Natural killer cell treated with Interleukin-12 subunit alpha and Interleukin-12 subunit beta and Interleukin-15 and Interleukin-18, amount 100 ng/mL, for 72 hours (primary cell): ENCODE measurements at places on chromosomes 4 and X.

DNA sequence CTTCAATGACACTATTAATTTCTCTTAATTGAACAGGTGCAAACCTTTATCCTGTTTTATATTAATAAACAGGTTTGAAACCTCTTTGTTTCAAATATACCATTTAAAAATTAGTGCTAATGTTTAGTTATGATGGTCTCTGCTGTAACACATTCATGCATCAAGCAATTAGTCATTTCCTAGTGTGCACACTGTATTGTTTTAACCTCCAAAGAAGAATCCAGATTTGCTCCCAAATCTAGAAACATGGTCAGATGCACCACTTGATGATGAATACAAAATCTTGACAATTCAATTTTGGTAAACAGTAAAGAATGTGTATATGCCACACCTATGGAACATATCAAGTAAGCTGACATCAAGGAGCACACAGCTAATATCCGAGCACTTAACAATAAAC, 157.1 kb downstream of the TRIML1 start:
- peaks cover 5% of the 10 kb centered on the region for H3K36me3 ChIP-seq
- no peaks in the 10 kb centered on the region for H3K4me1 ChIP-seq
- no peak overlapping the region for H3K4me3 ChIP-seq

DNA sequence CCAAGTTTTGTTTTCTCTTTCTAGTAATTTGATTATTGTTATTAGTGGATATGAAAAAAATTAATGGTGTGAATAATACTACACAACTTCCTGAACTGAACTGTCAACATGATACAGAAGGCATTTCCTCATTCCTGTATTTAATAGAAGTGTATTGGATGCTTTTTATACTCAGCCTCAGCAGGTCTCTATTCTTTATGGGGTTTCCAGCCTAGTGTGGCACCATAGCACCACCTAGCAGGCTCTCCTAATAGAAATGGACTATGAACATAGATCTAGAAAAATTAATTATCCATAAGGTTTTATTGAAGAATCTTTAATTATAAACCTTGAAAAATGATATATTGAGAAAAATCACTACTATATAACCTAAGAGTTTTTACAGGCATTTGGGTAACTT, 52.4 kb downstream of the GLRB start:
- H3K4me3 ChIP-seq = no peak overlapping the region
- H3K27me3 ChIP-seq = no peaks in the 10 kb centered on the region
- no peaks in the 10 kb centered on the region for H3K4me1 ChIP-seq
- H3K27ac ChIP-seq = no peak overlapping the region
- no peaks in the 10 kb centered on the region for H3K36me3 ChIP-seq

DNA sequence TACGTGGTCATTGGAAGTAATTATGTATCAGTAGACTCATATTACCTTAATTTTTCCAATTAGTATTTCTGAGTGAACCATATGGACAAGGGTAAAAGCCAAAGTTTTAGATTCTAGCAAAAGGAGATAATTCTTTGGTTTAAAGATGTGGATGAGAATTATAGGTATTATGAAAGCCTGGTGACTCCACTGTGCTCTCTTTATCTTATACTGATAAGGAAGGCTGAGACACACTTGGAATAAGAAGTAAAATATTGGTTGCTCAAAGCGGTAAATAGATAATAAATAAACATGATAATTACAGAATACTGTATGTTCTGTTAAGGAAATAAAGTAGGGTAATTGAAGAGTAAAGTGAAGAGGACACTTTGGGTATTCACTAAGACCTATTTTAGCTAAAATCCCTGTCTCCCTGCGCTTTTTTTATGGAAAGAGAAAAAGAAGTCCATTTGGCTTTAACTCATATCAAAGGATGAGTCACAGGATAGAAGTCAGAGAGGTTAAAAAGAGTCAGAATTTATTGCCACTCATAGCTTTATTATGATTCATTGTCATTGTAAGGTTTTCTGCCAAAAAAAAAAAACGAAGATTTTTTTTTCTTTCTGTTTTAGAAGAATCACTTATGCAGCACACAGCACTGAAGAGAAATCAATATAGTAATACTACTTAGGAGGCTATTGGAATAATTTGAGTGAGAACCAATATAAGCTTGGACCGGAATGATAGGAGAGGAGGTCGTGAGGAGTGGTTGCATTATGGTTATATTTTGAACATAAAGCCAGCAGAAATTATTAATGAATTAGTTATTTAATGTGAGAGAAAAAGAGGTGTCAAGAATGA, 2463.1 kb downstream of the ARAP2 start:
- no peaks in the 10 kb centered on the region for H3K4me1 ChIP-seq
- H3K27ac ChIP-seq = no peak overlapping the region
- no peak for DNase-seq
- H3K4me3 ChIP-seq = no peak overlapping the region
- H3K36me3 ChIP-seq = no peaks in the 10 kb centered on the region
- H3K27me3 ChIP-seq = no peaks in the 10 kb centered on the region

GRCh38 chr4:87060957-87061356, 126.1 kb downstream of the AFF1 start:
- no peaks in the 10 kb centered on the region for H3K27me3 ChIP-seq
- H3K36me3 ChIP-seq = peaks cover 4% of the 10 kb centered on the region
- H3K27ac ChIP-seq = no peak overlapping the region

DNA sequence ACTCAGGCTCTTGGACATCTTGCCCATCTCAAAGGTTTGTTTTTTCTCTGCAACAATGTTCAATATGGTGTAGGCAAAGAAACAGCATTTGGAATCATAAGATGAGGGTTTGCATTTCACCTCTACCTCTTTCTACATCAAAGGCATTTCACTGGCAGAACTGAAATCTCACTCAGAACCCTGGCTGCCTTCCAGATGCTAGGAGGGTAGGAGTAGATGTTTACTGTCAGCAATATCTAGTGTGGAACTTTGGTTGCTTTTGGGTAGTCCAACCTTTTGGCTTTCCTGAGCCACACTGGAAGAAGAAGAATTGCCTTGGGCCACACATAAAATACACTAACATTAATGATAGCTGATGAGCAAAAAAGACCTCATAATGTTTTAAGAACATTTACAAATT, 297.0 kb upstream of the KLF3 start:
- H3K4me3 ChIP-seq = no peak overlapping the region
- no peak overlapping the region for H3K27ac ChIP-seq

GRCh38 chrX:43087830-43088229, 309.9 kb upstream of the PPP1R2C start:
- H3K4me1 ChIP-seq = no peaks in the 10 kb centered on the region
- H3K4me3 ChIP-seq = no peak overlapping the region
- no peak overlapping the region for H3K27ac ChIP-seq
- DNase-seq = no peak
- H3K36me3 ChIP-seq = no peaks in the 10 kb centered on the region
- no peaks in the 10 kb centered on the region for H3K27me3 ChIP-seq
